Activated T-cell treated with anti-CD3 and anti-CD28 coated beads for 24 hours (primary cell): ENCODE measurements at places on chromosomes 5 and 9.
A peak's percentile ranks its signal among the peaks of the same experiment; 100 is the strongest.

DNA sequence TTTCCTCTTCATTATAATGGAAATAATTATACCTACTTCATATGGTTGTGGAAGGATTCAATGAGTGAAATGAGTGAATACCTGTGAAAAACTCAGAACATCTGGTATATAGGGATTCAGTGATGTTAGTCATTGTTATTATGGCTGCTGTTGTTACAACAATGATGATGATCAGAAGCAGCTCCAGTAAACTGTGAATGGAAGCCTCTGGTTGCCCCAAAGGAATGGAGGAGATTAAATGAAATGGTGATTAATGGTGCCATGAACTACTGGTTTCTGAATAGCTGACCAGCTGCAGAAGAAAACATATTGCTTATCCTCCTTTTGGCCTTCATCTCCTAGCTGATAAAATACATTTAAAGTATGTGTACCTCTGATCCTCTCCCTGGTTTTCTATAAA is 372.0 kb downstream of the ARHGEF28 start:
- no peak for DNase-seq

DNA sequence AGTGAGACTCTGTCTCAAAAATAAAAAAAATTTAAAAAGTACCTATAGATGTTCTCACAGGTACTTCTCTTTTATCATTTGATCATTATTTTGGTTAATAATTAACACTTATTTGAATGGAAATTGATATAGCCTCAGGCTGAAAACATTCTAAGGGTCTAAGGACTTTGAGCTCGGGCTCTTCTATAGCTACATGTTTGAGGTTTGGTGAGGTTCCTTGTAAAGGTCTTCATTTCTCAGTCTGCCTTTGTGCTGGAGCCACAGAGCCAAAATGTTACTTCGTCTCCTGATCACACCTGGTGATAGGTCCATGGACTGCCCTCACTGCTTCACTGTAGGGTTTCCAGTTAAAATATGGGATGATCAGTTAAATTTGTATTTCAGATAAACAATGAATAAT is 22.6 kb downstream of the ARHGEF37 start:
- DNase-seq, result no peak

DNA sequence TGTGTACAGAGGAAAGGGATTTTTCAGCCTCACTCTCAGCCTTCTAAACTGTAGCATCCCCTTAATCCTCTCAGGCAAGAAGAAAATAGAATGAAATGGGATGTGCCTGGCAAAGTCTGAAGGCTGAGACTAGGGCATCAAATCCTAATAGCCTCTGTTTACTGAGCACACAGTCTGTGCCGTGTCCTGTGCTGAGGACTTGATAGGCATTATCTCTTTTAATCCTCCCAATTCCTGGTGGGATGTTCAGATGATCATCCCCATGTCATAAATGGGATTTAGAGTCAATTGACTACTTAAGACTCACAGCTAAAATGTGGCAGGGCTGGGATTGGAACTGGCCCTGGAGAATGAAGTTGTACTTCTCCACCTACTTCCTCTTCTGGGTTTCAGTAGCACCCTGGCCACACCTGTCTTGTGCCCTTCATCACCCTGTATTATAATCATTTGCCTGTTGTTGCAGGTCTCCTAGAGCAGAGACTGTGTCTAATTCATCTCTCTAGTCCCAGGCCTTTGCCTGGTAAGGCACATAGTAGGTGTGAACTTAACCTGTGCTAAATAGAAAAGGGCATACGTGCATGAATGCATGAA is 81.0 kb downstream of the WWC1 start:
- no peak for DNase-seq

DNA sequence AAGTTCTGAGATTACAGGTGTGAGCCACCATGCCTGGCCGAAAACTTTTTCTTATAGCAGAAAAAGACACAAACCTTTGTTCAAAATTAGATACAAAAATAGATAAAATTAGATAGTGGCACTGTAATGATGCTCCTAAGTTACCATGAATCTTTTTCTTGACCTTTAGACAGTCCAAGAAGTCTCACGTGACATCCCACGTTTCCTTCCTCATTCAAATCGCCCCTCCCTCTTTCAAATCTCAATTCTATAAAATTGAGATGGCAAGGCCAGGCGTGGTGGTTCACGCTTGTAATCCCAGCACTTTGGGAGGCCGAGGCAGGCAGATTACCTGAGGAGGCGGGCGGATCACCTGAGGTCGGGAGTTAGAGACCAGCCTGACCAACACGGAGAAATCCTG is 7.7 kb upstream of the ZCCHC10 start:
- DNase-seq, result no peak

DNA sequence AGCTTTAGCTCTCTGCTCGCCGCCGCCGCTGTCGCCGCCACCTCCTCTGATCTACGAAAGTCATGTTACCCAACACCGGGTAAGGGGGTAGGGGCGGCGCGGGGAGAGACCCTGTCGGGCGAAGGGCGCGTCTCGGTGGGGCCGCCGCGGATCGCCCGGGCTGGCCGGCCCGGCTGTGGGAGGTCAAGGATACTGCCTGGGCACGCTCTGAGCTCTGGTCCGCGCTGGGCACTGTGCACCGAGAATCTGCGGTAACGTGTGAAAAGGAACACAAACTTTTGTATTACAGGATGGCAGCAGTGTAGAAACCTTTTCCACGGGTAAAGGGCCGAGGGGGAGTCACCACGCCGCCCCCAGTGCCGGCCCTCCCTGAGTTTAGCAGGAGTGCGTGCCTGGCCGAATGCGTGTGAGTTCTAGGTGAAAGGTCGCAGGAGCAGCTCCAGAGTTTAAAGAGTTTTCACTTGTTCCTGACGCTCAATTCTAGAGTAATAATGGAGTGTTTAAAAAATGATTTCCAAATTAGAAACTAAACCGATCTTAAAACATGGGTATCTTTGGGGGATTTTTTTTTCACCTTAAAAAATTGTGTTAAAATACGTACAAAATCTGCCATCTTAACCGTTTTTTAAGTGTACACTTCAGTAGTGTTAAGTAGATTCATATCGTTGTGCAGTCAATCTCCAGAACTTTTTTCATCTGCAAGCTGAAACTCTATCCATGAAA is at the start of gene HSDL2:
Gene HSDL2 (plus strand): TSS at position 7 of the 723 bp plus-strand sequence. CDS start 56 bp downstream, at position 63.
- peak; percentile 7 for DNase-seq

DNA sequence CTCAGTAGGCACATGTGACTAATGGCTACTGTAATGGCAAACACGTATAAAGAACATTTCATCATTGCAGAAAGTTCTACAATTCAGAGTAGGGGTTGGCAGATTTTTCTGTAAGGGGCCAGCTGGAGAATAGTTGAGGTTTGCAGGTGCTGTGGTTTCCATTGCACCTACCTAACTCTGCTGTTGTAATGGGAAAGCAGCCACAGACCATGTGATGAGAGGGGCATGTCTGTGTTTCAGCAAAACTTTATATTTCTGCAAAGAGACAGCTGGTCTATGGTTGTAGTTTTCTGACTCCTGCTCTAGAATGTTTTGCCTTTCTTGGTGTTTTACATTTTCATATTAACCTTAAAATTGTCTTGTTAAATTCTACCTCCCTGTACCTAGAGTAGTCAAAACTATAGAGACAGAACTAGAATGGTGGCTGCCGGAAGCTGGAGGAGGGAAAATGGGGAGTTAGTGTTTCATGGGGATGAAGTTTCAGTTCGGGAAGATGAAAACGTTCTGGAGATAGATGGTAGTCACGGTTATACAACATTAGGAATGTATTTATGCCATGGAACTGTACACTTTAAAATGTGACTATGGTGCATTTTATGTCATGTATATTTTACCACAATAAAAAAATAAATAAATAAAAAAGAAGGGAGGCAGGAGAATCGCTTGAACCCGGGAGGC is 44.3 kb downstream of the NUP214 start:
- DNase-seq, result no peak

DNA sequence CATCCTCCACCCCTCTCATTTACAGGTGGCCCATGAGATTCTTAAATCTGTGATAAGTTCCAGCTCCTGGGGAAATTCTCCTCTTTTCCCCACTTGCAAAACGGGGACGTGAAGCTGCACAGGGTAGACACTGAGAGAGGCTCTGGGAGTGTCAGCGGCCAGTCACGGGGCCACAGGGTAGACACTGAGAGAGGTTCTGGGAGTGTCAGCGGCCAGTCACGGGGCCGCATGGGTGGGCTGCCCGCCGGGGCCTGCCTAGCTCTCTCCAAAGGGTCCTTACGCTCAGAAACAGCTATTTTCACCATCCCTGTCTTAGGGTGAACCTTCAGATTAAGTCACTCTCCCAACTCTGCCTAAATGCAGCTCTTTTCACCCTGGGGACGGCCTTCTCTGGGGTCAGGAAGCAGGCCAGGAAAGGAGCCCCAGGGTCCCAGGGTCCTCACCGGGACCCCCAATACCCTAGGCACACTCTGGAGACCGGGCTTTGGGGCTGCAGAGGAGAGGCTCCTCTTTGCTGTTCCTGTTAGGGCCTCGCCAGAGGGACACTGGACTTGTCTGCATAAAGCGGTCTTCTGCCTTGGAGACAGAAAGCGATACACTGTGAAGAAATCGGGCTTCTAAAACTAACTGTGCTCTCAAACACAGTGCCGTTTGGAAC is 1.5 kb downstream of the FAM78A start:
- DNase-seq, result no peak

DNA sequence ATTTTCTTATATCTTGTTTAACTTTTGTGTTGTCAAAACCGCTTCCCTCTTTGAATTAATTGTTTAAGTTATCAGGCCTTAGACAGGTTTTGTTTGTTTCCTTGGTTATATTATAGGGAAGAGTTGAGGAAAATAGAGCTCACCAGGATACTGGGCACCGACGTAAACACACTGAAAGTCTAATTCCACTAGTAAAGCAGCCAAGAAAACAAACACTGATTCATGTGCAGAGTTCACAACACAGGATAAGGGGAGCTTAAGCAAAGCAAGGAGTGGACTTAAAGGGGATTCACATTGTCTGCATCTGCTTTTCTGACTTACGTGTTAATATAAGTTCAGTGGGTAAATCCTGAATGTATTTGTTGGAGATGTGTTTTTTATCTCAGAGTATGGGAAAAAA is 139.0 kb upstream of the CDH6 start:
- no peak for DNase-seq

GRCh38 chr9:31185831-31186230 is 1198.6 kb upstream of the ACO1 start:
- DNase-seq, result no peak

DNA sequence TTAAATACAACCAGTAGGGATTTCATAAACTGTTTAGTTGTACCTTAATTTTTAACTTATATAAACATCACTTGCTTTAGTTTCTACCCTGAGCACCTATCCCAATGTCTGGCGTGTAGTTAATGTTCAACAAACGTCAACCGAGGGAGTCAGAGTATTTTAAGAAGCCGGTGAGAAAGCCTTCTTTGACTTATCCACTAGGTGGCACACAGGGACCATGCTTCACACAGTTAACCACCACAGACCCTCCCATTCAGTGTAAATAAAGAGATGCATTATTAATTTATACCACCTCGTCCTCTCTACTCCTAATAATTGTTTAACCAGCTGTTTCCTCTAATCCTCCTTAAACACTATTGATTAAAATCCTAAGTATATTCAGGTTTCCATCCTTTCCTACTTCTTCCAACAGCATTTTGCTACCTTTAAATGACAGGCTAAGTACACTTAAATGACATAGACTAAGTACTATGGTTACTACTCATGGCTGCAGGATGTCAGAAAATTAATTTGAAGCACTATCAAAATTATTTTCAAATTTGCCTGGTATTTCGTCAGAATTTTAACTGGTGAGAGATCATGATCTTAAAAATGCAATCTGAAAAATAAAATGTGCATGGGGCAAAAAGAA is 2.3 kb downstream of the HAPLN1 start:
- no peak for DNase-seq
